ENCODE measurements at places on chromosomes 1 and 21.

DNA sequence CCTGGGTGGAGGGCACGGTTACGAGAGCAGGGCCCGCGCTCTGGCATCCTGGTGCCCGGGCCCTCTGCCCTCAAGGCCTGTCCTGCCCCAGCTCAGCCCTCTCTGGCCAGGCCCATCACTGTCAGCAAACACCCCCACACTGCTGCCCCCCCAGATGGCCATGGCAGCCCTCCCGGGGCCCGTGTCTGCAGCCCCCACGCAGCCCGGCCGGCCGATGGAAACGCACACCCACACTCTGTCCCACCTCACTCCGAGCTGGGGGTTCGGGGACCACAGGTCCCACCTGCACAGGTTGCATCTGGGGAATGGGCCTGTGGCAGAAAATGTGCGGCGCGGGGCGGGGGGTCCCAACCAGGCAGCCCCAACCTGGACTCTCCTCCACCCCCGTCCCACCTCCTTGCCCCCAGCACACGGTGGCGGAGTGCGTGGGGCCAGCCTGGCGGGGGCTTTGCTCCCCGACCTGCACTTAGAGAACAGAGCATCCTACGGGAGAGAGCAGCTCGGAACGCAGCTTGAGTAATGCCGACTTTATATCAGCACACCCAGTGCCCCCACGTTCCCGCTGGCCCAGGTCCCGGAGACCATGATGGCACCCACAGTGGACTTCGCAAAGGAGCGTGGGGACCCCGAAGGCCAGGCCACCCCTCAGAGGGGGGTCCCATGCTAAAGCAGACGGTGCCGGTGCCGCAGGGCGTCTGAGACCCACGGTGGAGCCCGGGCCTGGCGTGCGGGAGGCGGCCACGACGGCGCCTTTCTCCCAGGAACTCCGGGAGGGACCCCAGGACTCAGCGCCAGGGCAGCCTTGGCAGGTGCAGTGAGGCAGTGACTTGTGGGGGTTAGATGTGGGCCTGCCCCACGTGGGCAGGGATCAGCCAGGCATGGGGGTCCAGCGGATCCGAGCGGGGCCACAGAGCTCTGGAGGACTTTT lies 7.5 kb upstream of the RNF223 start:
- DNase-seq: no peak

GRCh38 chr1:198495631-198496030 lies 44.8 kb downstream of the ATP6V1G3 start:
- no peak for DNase-seq

- no peak for DNase-seq
Measured at GRCh38 chr1:2083666-2084065, 33.5 kb downstream of the PRKCZ start.

DNA sequence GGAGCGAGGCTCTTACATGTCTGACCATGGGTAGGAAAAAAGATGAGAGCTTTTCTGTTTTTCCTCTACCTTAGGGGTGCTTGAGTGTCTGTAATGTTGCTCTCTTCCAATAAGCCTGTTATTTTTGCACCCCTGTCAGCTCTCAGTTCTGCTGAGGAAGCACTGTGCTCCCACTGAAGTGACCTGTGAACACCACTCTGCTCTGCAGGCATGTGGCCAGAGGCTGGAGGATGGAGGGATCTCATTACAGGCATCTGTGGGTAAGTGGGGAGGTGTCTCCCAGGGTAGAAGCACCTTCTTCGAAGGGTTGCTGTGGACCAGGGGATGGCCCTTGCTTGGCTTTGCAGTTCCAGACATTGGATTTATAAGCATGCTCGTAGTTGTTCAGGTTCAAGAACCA lies 56.8 kb upstream of the RBM15 start:
- no peak for DNase-seq

DNA sequence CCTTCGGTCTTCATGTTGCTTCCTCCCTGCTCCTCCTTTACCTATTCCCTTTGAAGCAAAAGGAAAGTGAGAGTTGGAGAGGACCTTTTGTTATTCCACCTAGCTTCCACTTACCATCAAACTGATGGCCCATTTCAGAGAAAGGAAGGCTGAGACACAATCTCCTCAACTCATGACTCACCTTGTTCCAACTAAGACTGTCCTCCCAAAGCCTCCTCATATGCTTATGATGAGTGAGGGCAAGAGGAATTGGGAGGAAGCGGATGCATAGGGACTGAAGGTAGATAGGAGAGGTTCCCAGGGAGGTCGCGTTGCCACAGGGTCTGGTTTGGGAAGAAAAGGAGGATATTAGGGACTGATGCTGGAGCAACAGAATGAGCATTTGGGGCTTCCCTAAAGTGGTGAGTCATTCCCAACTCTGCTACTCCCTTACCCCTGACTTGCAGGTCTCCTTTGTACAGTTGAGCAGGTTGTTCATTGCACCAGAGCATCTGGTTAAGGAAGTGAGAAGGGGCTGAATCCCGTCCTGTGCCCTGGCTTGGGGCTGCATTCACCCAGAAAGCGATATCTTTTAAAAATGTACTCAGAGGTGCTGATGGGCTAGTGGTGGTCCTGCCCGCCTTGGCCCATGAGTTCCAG lies 35.0 kb downstream of the LGR6 start:
- DNase-seq: no peak

DNA sequence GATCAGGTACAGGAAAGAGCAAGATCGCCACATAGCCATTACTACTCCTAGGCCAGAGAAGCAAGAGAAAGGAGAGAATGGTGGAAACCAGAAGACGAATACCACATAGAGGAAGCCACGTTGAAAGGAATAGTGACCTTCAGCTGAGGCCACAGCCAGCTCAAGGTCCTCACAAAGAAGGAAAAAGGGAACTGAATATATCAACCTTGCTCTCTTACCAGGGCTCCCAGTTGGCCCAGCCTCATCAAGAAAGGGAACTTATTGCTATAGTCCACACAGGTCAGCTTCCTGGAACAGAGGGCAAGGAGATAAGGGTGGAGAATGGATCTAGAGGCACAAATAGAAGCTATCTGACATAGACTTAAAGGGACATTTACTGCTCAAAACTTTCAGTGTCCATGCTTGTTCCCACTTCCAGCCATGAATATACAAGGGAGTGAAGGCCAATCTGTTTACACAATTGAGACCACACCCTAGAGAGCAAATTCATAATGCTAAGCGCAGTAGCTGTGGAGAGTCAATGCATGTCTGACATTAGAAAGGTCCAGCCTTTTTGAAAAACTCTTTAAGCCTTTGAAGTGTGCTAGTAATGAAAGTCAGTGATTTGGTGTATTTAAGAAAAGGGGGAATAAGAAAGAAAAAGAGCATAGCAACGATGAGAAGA lies 120.7 kb upstream of the ZC3H11B start:
- DNase-seq: peak; percentile 66

- DNase-seq: no peak
Measured at GRCh38 chr1:26094677-26095383, 16.8 kb upstream of the PDIK1L start.

DNA sequence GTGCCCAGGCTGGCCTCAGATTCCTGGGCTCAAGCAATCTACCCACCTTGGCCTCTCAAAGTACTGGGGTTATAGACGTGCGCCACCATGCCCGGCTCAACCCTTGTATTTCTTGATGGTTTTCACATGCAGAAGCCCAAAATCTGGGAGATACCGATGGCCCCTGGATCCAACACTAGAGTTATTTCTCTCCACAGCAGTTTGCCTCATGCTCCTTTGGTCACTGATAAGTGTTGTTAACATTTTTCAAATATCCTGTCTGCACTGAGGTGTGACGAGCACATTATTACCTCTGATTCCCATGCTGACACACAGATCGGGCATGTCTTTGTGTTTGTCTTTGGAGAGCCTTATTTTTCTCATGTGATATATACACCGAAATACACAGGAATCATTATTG lies 107.0 kb downstream of the KIF26B start:
- no peak for DNase-seq

- no peak for DNase-seq
Measured at GRCh38 chr1:30335389-30335996, 387.9 kb downstream of the MATN1 start.

DNA sequence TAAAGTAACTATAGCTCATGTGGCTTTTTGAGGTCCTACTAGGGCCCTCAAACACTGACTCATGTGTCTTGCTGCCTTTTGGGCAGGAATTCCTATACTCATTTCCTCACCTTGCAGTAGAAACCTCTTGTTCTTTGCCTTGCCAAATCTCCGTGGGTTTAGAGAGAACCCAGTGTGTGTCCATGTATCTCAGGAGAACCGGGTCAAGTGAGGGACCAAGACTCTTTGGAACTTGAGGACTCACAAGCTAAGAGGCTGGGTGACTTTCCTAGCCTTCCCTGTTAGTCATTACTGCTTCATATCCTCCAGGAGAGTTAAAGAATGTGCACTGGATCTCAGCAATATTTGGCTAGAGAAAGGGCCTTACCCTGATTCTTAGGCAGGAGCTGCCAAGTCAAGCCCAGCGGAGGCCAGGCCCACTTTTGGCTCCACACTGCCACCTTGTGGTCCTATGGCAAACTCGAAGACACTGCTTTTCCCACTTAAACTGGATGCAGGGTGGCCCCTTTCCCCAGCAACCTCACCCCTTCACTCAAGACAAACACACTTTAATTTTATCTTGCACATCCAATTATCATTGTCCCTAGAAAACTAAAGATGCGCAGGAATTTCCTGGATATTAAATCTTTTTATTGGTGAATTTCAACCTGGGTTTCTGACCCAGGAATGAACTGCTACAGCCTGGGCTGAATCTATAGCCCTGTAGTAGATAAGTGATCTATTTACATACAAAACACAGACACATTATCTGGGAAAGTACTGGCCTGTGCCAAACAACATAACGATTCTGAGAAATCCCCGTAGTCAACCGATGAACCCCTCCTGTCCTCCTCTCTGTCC lies 10.6 kb downstream of the AVPR1B start:
- DNase-seq: peak; percentile 71

DNA sequence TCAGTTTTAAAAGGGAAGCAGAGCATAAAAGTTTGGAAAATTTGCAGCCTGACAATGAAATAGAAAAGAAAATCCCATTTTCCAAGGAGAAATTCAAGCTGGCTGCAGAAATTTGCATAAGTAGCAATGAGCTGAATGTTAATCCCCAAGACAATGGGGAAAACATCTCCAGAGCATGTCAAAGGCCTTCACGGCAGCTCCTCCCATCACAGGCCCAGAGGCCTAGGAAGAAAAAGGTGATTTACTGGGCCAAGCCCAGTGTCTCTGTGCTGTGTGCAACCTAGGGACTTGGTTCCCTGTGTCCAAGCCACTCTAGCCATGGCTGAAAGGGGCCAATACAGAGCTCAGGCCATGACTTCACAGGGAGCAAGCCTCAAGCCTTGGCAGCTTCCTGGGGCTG lies 26.1 kb downstream of the KRTAP20-3 start:
- no peak for DNase-seq

DNA sequence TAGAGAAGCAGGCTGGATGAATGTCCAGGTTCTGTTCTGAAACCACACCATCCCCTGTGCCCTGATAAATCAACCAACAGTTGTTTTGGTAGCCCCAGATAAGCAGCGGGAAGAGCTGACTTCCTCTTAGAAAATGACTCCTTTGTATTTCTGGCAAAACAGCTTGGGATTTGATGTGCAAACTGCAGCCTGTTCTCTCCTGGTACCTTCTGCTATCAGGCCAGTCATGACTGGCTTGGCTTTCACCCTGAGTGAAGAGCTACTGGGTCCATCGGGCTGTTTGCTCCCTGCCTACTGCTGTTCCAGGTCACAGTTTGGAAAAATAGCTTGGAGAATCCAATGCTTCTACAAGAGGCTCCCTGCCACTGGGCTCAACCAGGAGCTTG lies 116.8 kb downstream of the DTL start:
- DNase-seq: peak; percentile 39

GRCh38 chr1:114455102-114455785 lies 55.8 kb downstream of the TRIM33 start:
- DNase-seq: no peak

GRCh38 chr21:41821756-41822431 lies 55.0 kb upstream of the RIPK4 start:
- DNase-seq: no peak

DNA sequence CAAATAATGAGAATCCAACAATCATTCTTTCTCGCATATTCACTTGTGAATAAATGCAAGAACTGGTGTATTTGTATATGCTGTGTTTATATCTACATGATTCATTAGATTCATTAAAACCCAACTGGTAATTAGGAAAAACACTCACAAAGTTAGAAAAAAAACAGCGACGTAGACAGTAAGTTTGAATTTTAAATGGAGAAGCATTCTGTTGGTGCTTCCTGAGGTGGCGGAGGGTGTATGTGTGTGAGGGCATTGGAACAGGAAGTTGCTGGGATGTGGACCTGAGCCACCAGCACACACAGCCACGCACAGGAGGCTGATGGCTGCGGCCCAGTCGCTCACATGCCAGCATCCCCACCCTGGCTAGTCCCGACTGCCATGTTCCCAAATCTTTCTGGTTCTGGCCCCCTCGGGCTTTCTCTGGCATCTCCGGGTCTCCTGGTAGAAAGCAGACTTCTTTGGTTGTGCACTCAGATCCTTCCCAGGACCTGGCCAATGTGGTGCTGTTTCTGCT lies 121.6 kb upstream of the IRF2BP2 start:
- DNase-seq: peak; percentile 36

DNA sequence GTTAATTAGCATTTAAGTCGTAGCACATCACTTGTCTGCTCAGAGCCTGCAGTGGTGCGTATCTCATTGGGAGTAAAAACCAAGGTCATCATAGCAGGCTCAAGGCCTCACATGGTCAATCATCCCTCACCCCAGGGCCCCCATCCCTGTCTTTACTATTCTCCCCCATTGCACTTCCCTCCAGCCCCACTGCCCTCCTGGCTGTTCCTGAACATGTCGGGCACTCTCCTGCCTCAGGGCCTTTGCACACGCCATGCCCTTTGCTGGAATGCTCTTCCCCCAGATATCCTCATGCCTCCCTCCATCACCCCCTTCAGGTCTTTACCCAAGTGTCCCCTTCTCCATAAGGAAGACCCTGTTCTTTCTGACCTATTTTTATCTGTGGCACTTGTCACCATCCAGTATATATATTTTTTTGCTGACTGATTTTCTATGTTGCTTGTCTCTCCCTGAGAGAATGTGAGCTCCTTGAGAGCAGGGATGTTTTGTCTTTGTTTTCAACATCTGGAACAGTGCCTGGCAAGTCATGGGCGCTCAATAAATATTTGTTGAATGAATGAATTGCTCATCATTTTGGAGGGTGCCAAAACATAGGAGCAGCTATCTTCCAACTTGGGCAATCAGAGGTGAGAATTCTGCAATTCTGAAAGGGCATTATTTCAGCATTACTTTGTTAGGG lies 74.1 kb upstream of the POU3F1 start:
- DNase-seq: no peak

DNA sequence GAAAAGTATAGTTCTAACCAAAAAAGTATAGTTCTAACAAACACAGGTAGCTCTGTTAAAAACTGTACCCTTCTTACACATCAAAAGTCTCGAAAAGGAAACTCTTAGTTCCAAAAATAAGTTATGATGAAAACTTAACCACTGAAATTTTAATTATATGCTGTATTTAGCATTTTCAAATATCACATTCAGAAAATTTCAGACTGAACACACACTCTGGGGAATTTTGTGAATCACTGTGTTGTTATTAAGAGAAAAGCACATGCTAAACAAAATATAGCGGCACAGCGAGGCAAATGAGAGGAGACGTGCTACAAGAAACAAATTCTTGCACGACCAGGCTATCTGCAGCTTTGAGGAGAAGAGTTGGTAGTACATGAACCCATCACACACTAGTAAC lies 30.4 kb downstream of the VAV3 start:
- no peak for DNase-seq

GRCh38 chr21:28516991-28517592 lies 475.6 kb downstream of the LTN1 start:
- peak; percentile 44 for DNase-seq

- no peak for DNase-seq
Measured at GRCh38 chr21:43873673-43874072, 8.7 kb downstream of the AGPAT3 start.

GRCh38 chr21:32372755-32373154 lies 20.1 kb downstream of the URB1 start:
- DNase-seq: no peak

- no peak for DNase-seq
Measured at GRCh38 chr1:224178894-224179293, 4.1 kb upstream of the DEGS1 start.

Data from MV-4-11 (cell line).